Stimulated activated CD4-positive, alpha-beta T cell treated with anti-CD3 and anti-CD28 coated beads, TNF-alpha, amount 100 ng/mL, for 48 hours (primary cell): ENCODE measurements at places on chromosomes 5 and 9.

DNA sequence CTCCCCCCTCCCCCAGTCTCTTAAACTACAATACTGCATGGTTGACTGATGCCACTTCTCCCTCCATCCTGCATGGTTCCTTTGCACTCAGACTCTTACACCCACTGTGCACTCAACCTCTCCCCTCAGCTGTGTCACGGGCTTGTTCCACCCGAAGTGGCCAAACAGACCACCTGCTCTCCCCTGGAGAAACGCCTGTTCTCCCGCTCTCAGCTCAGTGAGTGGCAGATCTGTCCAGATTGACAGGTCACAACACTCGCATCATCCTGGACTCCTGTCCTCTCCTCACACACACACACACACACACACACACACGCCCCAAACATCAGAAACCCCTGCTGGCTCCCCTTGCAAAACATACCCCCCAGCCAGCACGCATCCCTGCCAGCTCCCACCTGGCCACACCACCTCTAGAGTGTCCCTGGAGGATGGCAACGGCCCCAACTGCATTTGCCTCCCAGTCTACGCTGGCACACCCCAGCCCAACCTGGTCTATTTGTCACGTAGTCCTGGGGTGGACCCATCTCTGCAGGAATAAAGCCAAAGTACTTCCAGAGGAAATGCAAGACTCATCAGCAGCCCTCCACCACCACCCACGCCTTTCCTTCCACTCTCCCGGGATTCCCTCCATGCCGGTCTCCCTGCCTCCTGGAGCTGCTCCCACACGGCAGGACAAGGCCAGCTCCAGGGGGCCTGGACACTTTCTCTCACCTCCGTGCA is 2.9 kb downstream of the OR2V1 start:
- DNase-seq, result no peak

DNA sequence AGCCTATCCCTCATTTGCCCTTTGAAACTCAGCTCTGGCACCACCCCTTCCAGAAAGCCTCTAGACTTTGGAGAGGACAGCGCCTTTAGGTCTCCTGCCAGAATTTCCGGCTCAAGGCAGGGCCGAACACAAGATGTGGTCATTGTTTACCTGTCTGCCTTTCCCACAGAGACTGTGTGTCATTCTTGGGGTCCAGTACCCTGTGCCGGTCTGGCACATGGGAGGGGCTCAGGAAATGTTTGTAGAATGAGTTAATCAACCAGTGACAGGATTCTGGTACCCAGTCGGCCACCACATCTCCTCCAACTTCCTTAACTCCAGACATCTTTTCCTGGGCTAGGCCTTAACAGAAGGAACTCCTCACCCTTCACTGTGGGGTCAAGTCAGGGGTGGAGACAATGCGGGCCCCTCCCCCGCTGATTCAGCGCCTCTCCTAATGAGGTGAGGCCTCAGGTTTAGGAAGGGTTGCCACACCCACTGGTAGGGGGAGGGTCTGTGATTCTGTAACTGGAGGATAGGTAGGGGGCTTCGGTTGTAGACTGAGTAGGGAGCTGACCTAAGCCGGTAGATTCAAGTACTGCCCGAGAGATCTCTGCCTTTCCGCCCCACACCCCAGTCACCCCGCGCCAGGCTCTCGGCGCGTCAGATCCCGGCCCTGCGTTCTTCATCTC is 29.3 kb downstream of the PCDH1 start:
- DNase-seq, result peak; percentile 10

GRCh38 chr5:96415897-96416296 is 17.2 kb downstream of the PCSK1 start:
- no peak for DNase-seq

- DNase-seq, result no peak
Measured at GRCh38 chr9:90325913-90326653, 316.5 kb downstream of the DIRAS2 start.

DNA sequence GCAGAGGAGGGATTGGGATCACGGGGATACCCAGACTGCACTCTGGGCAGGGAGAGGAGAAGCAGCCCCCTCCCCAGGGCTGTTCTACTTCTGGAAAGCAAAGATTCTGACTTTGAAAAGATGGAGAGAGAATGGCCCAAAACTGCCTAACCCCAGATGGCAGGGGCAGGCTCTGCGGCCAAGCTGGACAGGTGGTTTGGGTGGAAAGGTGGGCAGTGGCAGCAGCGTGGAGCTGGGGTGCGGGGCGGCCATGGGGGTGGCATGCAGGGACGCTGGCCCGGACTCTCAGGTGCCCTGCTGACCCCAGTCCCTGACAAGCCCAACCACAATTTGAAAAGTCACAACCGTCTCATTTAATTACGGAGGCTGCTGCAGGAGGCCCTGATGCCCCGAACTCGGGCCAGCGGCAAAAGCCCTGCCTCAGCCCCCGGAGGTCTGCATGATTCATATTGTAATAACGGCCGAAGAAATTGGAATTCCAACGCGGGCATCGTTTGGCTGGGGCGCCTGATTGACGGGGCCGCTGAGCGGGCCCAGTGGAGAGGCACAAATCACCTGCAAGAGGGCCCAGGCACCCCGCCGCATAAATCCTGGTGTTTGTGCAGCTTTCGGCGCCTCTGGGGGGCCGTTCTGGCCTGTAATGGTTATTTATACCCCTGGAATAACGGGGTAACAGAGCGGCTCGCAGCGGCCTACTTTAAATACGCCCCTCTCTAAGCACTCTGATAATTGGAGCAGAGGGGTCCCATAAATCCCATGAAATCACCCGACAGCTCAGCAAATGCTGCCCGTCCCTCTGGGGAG is 41.8 kb upstream of the FCN2 start:
- no peak for DNase-seq

DNA sequence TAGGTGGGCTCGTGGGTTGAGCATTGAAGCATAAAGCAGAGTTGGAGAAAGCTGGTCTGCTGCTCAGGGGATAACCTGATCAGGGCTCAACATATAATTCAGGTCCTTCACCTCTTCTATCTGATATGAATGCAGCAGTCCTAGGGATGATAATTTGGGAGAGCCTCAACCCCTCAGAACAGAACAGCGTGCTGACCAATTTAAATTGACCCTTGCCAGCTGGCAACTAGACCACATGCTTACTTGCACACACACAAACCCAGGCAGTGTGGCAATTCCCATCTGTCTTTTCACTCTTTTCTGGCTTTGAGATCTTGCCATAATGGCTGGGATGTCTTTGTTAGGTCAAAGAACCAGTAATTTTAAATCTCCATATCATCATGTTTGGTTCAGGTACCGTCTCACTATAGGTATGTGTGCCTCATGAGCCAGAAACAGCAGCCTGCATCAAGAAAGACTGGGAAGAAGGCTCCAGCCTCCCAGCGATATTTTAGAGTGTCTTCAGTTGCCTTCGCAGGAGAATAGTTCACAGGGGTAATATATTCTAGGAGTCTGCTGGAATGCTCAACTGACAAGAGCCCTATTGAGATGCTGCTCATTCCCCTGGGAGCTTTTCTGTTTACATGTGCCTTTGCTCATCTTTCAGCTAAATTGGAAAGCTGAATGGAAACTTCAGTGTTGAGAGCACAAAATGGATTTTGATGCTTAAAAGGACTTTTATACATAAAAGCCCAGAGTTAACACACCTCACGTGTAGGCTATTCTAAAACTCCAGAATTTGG is 497.6 kb downstream of the RASEF start:
- no peak for DNase-seq

DNA sequence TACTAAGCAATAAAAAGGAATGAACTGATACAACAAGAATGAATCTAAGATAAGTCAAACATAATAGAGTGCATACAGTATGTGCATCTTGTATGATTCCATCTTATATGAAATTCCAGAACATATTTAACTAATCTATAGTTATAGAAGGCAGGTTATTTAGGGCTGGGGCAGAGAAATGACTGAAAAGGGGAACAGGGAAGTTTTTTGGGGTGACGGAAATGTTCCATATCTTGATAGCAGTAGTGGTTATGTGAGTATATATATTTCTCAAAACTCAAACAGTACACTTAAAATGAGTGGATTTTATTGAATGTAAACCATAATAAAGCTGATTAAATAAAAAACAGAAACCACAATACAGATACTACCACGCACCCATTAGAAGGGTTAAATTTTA is 24.6 kb downstream of the FBXW11 start:
- no peak for DNase-seq

- no peak for DNase-seq
Measured at GRCh38 chr9:91073811-91074771, 272.5 kb downstream of the SYK start.

DNA sequence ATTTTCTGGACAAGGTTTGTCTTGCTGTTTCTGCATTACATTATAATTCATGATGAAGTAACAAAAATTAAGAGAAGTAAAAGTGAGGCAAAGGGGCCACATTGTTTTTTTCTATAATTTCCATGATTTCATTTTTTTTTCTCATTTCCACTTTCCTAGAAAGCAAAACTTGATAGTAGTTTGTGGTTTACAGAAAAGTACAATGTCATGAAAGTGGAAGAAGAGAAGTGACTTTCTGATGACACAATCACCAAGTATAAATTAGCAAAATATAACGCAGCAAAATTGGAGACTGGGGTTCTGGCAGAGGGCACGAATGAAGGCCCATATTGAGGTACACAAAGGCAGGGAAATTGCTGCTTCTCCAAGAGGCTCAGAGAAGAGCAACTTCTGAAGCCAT is 5.0 kb upstream of the IFNA14 start:
- no peak for DNase-seq

DNA sequence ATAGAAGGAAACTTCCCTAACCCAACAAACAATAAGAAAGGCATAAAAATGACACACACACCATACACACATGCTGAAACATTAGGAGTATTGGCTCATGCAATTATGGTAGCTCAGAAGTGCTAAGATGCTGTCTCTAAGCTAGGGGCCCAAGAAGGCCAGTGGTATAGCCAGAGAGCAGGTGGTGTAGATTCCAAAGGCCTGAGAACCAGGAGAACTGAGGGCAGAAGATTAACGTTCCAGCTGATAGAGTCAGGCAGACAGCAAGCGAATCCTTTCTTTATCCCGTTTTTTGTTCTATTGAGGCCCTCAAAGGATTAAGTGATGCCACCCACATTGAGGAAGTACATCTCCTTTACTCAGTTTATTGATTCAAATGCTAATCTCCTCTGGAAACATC is 262.9 kb downstream of the EPB41L4A start:
- no peak for DNase-seq

GRCh38 chr5:2805080-2805479 is 53.6 kb upstream of the IRX2 start:
- DNase-seq, result no peak

DNA sequence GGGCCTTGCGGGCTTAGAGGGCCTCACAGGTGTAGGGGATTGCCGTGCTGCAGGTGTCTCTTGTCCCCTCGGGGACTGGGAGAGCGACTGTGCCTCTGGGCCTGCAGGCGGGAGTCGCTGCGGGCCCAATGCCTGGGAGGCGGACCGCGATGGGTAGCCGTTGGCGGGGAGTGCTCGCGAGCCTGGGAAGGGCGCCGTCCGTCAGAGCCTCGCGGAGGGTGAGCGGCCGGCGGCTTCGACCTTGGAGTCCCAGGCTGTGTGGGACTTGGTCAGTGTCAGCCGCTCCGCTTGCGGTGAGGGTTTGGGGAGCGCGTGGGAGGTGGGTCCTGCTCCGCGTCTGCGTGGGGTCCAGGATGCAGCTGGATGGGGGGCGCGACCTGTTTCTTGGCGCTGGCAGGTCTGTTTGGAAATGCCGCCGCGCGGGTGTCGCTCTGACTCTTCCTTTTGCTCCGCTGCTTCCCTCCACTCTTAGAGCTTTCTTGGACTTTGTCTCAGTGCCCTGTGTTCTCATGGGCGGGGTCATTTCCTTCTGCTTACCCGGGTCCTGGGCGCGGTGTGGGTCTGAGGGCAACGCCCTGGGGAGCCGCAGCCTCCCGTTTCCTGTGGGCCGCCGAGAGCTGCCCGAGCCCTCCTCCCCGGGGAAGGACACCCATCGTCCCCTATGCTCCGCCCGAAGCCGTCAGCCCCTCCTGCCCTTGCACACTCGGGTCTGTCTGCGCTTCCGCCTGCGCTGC is 88.9 kb upstream of the CACNA1B start:
- DNase-seq, result no peak

- DNase-seq, result no peak
Measured at GRCh38 chr9:118829334-118829733, 539.9 kb downstream of the BRINP1 start.

GRCh38 chr5:3600106-3601060 is 4.8 kb downstream of the IRX1 start:
- no peak for DNase-seq

DNA sequence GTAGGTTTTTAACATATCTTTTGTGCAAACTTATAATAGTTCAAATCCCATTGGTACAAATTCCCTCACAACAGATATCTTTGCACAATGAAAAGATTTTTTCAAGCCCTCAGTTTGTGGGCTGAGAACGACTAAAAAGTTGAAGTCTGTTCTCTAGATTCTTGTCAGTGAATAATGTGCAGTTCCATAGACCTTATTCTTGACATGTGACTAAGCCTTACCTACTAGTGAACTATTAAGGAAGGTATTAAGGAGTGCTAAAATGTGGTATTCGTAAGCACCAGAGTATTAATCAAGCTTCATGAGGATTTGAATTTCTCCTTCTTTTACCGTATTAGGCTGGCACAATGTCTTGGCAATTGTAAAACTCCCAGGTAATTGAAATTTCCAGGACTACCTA is 205.6 kb upstream of the DMRTA1 start:
- no peak for DNase-seq

GRCh38 chr5:95327211-95327610 is 42.3 kb upstream of the MCTP1 start:
- DNase-seq, result no peak

DNA sequence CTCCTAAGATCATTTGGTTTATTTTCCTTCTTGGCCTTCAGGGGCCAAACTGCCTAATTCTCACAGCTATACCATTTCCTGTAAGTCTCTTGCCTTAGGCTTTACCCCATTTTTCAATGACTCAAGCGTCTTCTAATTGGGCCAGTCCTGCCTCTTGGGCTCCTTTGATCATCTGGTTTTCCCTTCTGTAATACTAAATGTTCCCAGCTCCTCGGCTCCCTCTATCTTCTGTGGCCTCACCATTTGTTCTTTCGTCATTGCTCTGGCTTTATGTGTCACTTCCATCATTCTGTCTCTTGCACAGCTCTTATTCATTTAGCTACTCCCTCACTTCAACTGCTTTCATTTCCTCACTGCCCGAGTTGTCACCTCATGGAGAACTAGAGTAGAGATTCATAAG is 14.5 kb upstream of the SPINK7 start:
- DNase-seq, result no peak

GRCh38 chr5:161406880-161407279 is 139.6 kb downstream of the GABRB2 start:
- DNase-seq, result no peak

DNA sequence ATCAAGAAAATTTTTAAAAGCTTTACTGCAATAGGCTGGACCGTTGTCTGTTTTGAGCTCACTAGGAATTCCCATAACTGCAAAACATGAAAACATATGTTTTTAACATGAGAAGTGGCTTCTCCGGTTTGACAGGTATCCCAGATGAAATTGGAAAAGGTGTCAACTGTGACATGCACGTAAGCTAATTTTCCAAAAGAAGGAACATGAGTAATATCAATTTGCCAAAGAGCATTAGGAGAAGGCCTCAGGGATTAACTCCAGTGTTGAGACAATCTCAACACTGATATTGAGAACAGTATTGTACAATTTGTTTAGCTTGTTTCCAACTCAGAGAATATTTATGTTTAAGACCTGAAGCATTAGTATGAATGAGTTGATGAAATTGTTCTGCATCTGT is 215.5 kb upstream of the KCNN2 start:
- no peak for DNase-seq
